ENCODE measurements at places on chromosomes 12 and 14.

GRCh38 chr12:19338405-19338804 lies 100.9 kb upstream of the AEBP2 start:
- no peak for DNase-seq

DNA sequence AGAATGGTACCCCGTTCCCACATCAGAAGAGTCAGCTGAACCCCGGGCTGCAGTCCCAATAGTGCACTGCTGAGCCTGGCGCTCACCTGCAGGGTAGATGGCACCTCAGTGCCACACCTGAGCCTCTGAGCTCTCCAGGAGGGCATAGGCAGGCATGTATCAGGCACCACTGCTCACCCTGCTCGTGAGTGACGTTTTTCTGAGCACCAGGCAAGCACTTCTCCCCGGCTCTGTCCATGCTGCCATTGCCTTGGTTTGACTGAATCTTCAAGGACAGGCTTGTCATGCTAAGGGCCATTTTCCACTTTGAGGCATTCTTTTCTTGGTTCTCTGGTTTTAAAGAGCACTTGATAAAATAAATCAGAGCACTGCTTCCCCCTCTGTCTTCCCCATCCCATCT lies 161.6 kb upstream of the PRMT8 start:
- no peak for DNase-seq

GRCh38 chr14:73208390-73208789 lies 28.9 kb upstream of the PAPLN start:
- DNase-seq, result no peak

DNA sequence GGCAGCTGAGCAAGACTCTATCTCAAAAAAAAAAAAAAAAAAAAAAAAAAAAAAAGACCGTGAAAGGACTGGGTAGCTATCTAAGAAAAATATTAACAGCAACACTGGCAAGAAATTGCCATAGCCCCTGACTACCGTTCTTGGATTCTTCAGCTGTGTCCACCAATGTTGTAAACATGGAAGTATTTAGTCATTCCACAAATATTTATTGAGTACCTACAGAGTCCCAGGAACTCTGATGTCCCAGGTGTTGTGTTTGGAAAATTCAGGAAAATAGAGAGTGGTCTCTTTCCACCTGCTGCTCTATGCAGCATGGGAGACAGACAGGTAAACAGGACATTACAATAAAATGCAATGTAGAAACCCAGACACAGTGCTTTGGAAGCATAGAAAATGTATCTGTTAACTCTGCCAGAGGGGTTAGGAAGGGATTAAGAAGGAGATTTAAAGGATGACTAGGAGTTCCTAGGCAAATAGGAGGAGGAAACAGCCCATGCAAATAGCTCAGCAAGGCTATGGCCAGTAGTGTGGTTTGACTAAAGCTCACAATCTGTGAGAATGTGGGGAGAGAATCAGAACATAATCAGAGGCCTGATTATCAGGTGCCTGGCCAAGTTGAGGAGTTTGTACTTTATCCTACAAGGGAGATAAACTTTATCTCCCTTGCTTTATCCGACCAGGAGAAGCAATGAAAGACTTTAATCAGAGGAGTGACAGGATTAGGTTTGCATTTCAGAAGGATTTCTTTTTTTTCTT lies 2.1 kb upstream of the DLST start:
- no peak for DNase-seq

GRCh38 chr12:43151441-43151981 lies 400.5 kb downstream of the ADAMTS20 start:
- DNase-seq, result no peak

DNA sequence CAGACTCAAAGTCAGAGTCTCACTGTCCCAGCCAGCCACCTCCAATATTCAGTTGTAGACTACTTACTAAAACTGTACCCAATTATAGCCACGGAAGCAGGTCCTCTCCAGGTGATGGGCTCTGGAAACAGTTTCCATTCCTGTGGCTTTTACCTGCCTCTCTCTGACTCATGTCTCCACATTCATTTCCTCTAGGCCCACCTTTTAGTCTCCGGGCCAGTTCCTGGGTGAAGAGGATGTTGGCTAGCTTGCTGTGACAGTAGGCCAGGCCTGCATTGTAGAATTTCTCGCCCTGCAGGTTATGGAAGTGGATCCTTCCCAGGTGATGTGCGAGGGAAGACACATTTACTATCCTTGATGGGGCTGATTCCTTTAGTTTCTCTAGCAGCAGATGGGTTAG lies 5.6 kb downstream of the RDH11 start:
- no peak for DNase-seq

GRCh38 chr12:120846721-120847120 lies 57.4 kb downstream of the SPPL3 start:
- DNase-seq, result no peak

GRCh38 chr12:28415755-28416154 lies 225.5 kb downstream of the CCDC91 start:
- DNase-seq, result no peak

Measured in NCI-H524 (cell line).